ENCODE measurements at places on chromosomes 3 and 15.
A peak's percentile ranks its signal among the peaks of the same experiment; 100 is the strongest.

- DNase-seq = no peak
Measured at GRCh38 chr3:73010158-73010557, 13.5 kb downstream of the PPP4R2 start.

DNA sequence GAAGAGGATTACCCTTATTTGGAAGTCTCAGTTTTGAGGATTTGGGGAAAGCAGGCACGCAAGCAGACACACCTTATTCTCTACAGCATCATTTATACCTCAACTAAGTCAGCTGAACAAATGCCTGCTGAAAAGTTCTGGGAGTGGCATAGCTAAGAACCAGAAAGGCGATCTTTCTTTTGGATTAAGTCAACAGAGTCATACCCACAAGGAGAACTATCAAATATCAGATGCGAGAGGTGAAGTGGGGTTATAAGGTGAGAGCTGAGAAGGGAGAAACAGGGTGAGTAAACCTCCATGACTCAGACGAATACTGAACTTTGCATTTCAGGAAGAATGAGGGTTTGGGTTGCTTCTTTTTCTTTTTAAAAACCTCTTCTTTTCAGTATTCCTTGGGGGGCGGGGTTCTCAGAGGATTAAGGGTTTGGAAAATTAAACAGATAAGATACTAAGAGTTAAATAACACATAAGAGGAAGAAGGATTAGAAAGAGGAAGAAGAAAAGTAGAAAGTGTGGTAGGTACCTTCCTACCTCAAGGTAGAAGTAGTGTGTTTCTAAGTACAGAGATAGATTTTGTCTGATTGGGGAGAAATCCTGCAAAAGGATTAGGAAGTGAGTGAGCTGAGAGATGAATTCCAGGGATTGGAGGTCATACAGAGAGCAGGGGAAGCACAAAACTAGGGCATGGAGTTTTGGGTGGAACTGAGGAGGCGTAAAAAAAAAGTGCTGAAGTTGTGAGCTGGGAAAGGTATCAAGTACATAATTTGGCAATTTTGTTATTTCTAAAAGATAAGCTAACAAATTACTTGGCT is 41.3 kb upstream of the ICE2 start:
- no peak for DNase-seq

DNA sequence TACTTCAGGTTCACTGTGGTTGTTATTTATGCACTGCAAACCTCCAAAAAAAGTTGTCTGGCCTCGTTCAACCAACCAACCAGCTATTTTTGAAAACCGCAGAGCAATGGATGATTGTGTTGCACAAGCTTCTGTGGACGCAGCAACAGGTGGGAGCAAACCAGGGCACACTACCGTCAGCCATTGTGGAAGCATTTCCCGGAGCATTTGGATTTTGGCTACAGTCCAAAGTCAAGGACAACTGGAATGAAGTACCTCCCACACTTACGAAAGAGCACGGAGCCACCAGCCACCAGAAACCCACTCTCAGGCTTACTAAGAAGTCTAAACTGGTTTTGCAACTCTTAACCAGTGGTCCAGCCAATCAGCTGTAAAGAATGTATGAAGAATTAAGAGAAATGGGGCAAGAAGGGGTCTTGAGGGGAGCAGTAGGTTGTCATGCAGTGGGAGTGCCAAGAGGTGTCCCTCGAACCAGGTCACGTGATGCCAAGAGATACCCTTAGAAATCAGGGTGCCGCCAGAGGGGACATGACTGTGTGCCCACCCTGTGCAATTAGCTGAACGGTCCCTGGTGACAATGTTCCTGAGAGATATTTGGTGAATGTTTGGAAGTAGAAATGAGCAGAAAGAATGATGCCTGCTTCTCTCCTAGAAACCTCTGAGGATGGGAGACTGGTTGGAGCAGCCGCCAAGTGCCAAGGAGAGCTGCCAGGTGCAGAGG is 68.9 kb upstream of the PCSK6 start:
- DNase-seq = no peak

DNA sequence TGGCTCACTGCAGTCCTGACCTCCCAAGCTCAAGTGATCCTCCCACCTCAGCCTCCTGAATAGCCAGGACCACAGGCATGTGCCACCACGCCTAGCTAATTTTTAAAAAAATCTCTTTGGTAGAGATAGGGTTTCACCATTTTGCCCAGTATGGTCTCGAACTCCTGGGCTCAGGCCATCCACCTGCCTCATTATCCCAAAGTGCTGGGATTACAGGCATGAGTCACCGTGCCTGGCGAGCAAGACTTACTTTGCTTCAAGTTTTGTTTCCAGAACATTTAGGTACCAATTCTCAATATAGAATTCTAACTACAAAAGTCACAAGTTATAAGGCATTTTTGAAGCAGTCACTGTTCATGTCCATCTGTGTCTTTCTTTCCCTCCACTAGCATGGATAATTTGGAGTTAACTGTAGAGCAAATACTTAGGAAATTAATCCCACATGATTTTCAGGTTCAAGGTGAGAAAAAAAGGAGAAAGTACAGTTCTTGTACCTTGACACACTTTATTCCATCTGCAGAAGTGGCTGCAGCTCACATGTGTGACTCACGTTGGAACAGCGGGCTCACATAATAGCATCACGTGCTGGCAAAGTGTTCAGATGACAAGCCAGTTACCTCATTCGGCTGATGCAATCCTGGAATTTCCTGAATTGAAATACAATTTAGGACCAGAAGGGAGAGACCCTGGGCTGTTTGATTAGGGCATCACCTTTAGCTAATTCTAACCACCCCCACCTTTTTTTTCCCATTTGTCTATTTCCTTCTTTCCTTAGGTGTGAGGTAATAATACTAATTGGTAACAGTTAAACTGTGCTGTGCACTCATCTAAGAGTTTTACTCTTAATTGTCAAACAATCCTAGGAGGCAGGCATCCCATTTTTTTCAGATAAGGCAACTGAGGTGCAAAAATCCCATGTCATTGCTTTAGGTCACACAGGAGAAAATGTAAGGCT is 46.9 kb upstream of the NEDD4 start:
- no peak for DNase-seq

- DNase-seq = no peak
Measured at GRCh38 chr3:13506239-13506638, 26.1 kb downstream of the HDAC11 start.

GRCh38 chr15:37142371-37142770 is 42.0 kb upstream of the MEIS2 start:
- no peak for DNase-seq

DNA sequence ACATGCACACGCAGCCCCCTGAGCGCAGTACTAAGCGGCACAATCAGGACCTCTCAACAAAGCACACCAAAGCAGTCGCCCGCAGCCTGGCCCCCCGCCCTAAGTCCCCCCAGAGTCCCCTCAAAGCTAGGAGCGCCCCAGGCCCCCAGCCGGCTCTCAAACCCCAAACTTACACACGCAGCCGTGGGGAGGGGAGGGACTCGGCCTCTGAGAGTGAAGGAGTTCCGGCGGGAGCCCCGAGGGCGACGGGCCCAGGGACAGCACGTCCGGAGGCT is 5.5 kb downstream of the GATA2 start:
- DNase-seq = no peak

GRCh38 chr3:141796889-141797781 is 33.9 kb downstream of the GRK7 start:
- peak; percentile 49 for DNase-seq

Measured in CD4-positive, alpha-beta memory T cell (primary cell).